AG04450 (cell line): ENCODE measurements at places on chromosomes 3 and 15.
A peak's percentile ranks its signal among the peaks of the same experiment; 100 is the strongest.

DNA sequence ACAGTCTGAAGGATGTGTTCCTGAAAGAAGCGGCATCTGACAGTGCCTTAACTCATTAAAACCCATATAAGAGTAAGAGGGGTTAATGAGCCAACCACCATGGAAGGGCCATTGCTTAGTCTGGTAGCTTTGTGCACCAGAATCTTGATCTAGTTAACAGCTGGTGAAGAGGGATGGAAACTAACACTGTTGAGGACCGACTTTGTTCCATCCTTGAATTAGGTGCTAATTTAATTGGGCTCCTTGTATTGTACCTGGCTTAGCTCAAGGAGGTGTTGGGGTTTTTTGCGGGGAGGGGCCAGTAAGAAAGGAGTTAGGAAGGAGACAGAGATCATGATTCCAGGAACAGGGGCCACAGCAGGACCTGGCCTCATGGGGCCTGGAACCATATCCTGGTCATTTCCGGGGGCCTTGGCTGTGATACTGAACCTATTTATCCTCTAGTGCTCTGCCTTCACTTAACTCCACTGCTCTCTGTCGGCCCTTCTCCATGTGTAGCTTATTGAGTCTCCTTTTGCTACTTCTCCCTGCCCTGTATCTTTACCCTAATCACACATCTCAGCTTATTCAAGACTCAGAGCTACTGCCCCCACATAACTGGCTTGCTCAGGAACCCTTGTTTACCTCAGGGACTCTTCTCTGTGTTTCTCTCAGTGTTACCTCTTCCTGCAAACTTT lies 93.0 kb downstream of the RPL22L1 start:
- DNase-seq = no peak

DNA sequence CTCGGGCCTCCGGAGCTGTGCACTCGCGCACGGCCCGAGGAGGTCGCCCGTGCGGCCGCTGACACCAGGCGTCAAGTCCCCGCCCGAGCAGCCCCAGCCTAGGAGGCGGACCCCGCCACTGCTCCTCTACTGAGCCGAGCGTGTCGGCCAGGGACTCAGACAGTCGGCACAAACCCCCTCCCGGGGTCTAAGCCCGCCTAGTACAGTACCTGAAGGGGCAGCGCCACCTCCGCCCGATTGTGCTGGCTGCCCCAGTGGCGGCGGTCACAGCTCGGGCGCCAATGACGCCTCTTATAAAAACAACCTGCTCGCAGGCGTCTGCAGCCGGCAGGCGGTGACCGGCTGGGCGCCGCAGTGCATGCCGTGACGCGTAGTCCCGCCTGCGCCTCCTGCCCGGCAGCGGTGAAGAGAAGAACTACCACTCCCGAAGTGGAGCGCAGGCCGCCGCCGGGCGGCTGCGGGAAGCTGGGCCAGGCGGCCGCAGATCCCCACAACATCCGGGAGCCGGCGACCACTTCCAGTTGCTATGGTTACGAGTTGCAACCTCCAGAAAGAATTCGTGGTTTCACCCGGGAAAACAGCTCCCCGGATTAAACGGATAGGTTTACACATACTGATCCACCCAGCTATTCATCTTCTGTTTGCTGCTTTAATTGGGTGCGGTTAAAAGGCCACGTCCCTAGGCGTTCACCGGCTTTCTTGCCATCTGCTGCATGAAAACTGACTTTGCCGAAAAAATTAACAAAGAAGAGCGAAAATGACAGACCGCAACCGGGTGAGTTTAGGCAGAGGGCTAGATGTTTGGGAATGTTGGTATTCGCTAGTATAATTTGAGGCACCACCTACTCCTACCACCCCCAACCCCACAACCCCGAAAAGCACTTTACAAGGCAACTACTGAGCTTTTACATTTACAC lies at the start of the genes CCPG1 and PIERCE2:
Gene CCPG1, minus strand, starts transcription at position 348 of the 917 bp plus-strand sequence. CDS start 18,935 bp downstream, outside the sequence.
Gene PIERCE2, plus strand, starts transcription at position 484 of the 917 bp plus-strand sequence. Its CDS starts 274 bp downstream, at position 758.
- peak; percentile 85 for DNase-seq

DNA sequence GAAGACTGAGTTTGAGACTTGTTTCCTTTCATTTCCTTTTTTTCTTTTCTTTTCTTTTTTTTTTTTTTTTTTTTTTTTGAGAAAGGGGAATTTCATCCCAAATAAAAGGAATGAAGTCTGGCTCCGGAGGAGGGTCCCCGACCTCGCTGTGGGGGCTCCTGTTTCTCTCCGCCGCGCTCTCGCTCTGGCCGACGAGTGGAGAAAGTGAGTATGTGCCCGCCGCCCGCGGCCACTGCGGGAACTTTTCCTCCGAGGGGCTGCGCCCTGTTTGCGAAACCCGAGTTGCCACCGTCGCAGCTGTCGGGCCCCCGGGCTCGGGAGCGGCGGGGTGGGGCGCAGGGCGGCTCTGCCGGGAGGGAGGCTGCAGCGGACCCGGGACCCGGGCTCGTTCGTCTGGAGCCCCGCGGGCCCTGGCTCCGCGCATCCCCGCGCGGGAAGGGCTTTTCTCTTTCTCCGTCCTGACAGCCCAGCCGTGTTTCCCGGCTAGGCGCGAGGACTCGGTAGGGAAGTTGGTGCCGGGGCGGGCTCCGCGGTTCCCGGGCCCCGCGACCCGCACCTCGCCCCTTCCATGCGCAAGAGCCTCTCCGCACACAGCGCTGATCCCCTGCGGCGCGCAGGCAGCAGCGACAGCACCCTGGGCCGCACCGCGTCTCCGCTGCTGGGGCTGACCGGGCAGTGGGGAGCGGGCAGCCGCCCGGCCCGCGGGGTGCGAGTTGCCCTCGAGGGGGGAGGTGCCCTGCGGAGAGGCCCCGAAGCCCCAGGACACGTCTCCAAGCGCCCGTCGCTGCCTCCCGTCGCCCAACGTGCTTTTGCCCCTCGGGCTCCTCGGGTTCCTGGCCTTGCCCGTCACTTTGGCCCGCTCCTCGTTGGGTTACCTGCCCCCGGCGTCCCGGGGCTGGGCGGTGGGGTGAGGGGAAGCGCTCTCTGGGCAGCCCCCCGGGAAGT lies 1.4 kb downstream of the IGF1R start:
- no peak for DNase-seq

- no peak for DNase-seq
Observed at GRCh38 chr15:79399606-79400005, 32.5 kb upstream of the MINAR1 start.

DNA sequence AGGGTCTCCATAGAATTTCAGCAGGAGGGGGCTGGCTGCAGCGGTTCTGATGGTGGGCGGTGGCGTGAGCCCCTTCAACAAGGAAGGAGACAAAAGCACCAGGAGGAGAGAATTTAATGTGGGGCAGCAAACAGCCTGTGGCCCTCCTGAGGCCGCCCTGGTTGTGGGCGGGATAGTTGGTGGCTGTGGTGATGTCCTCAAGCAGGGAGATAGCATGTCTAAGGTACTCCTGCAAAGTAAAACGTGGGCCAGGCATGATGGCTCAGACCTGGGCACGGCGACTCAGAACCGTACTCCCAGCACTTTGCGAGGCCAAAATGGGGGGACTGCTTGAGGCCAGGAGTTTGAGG lies 94.0 kb downstream of the LRRK1 start:
- no peak for DNase-seq

DNA sequence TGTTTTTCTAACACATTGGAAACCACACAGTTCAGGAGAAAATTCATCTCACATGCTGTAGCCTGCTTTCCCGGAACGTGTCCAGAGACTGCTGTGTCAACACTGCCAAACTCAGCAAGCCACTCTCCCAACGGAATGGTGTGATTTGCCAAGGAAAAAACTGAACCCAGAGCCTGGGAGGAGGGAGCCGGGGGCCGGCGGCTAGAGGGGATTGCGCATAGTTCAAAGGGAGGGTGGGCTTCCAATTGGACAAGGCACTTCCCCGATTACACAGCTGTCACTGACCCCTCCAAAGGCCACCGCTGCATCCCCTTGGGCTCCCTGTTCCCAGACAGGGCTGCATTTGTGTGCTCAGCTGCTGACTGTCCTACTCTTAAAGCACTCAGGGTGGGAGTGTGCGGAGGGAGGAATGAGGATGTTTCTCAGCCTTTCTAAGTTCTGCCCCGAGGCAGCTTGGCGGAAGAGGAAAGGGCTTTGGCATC lies 256.2 kb downstream of the ZNF621 start:
- DNase-seq = no peak

DNA sequence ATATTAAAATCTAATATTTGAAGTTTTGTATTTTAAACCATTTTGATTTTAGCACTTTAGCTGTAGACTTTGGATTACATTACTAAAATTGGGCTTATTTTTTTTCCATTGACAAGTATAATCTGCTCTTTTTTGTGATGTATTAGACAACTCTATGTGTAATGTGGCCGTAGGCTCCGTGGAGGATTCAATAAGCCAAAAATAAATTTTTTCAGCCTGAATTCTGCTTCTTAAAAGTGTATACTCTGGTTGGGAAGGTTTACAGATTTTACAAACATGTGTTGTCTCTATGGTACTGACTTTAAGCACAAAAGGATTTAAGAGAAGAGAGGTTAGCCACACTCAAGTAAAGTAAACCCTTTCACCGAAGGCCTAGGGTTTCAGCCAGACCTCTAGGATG lies 110.8 kb downstream of the PLCL2 start:
- no peak for DNase-seq
